ENCODE measurements at places on chromosomes 1 and 21. TPM values are rescaled to one million over a fixed set of nuclear protein-coding genes. Genes with fewer than 3 reads are reported as not detected.

DNA sequence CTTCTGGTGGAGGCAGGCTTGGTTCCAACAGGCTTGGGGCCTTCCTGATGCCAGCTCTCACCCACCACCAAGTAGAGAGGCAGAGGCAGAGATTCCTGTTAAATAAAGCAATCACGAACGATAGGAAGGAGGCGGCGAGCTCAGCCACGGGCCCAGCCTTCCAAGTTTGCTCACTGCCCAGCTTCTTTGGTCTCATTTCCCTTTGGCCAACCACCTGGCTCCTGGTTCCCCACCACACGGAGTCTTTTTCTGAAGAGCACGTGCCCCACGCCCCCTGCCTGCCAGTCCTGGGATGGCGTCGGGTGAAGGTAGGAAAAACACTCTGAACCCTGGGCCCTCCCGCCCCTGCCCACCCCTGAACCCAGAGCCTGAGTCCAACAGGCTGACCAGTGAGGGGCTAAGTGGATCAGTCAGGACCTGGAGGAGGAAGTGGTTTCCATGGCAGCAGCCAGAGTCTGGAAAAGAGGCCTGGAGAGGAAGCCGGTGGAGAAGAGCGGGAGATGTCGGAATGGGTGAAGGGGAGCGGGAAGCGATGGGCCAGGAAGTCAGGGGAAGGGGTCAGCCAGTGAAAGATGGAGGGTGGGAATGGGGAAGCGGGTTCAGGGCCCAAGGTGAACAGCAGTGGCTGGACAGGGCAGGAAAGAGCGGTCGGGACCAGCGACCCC lies 158.2 kb upstream of the KLHDC7A start:
- H3K27ac ChIP-seq: no peak overlapping the region
- H3K4me1 ChIP-seq: no peaks in the 10 kb centered on the region
- no peak for DNase-seq
- no peaks in the 10 kb centered on the region for H3K36me3 ChIP-seq
- peaks cover 12% of the 10 kb centered on the region for H3K27me3 ChIP-seq

OR2L3 gene
- total RNA-seq: not detected

DNA sequence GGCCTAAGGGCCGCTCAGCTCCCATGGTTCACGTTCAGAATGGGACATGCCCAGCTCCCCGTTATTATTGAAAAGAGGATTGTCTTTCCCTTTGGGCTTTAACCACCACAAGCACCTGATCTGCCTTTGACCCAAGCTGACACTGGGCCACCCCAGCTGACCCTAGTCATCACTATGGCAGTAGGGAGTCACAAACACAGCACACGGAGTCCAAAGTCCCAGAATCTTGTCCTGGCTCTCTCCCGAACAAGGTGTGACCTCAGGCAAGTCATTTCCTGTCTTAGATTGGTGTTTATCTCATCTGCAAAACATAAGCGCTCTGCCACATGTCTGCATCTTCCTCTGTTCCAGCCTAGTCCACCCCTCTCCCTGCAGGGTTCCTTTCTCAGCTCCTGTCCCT lies 31.5 kb downstream of the IGFN1 start:
- no peak for DNase-seq
- H3K4me1 ChIP-seq: peaks cover 3% of the 10 kb centered on the region
- peak overlapping the region; percentile 47 for H3K27ac ChIP-seq
- H3K4me3 ChIP-seq: no peak overlapping the region
- H3K27me3 ChIP-seq: no peaks in the 10 kb centered on the region
- no peaks in the 10 kb centered on the region for H3K36me3 ChIP-seq

GRCh38 chr1:17011092-17011438 lies 663 bp downstream of the ATP13A2 start:
- no peak for DNase-seq
- peaks cover 7% of the 10 kb centered on the region for H3K27me3 ChIP-seq
- peaks cover 21% of the 10 kb centered on the region for H3K4me1 ChIP-seq
- peak overlapping the region; percentile 88 for H3K4me3 ChIP-seq
- H3K27ac ChIP-seq: no peak overlapping the region

LPAR3 gene
- total RNA-seq: 1.2 TPM

GRCh38 chr1:1937061-1937460 lies 18.0 kb upstream of the TMEM52 start:
- no peak for DNase-seq
- H3K27me3 ChIP-seq: peaks cover 7% of the 10 kb centered on the region
- no peak overlapping the region for H3K4me3 ChIP-seq
- no peak overlapping the region for H3K27ac ChIP-seq
- H3K36me3 ChIP-seq: no peaks in the 10 kb centered on the region

DNA sequence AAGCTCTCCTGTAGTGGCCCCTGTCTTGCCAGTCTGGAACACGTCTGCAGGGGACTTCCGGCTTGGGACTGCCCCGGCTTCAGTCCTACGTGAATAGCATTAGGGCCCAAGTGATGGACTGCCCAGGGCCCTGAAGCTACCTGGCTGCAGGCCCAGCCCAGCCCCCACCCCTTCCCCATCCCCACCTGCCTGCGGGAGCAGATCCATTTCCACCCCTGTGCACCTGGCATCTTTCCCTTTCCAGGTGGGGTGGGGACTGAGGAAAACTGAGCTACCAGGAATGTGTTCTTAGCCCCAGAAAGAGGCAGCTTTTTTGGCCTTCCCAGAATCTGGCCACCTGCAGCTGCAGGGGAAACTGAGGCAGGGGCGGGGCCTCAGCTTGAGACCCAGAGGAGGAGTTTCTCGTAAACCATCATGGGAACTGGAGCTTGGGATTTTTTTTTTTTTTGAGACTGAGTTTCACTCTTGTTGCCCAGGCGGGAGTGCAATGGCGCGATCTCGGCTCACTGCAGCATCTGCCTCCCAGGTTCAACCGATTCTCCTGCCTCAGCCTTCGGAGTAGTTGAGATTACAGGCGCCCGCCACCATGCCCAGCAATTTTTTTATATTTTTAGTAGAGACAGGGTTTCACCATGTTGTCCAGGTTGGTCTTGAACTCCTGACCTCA lies 3.2 kb downstream of the EDN2 start:
- peaks cover 15% of the 10 kb centered on the region for H3K4me1 ChIP-seq
- H3K27ac ChIP-seq: no peak overlapping the region
- DNase-seq: no peak
- no peak overlapping the region for H3K4me3 ChIP-seq
- H3K36me3 ChIP-seq: no peaks in the 10 kb centered on the region

GRCh38 chr21:33894736-33895288 lies 20.8 kb downstream of the ATP5PO start:
- DNase-seq: peak; percentile 71
- no peaks in the 10 kb centered on the region for H3K27me3 ChIP-seq
- no peak overlapping the region for H3K27ac ChIP-seq
- no peaks in the 10 kb centered on the region for H3K36me3 ChIP-seq
